Urothelium cell line (cell line): ENCODE measurements at places on chromosomes 3 and 15.

- DNase-seq, result peak; percentile 61
Observed at GRCh38 chr3:38521391-38521987, 25.3 kb downstream of the EXOG start.

GRCh38 chr15:61064651-61065050, 164.5 kb downstream of the RORA start:
- DNase-seq, result peak; percentile 42

GRCh38 chr3:105444725-105445124, 78.0 kb downstream of the ALCAM start:
- no peak for DNase-seq

DNA sequence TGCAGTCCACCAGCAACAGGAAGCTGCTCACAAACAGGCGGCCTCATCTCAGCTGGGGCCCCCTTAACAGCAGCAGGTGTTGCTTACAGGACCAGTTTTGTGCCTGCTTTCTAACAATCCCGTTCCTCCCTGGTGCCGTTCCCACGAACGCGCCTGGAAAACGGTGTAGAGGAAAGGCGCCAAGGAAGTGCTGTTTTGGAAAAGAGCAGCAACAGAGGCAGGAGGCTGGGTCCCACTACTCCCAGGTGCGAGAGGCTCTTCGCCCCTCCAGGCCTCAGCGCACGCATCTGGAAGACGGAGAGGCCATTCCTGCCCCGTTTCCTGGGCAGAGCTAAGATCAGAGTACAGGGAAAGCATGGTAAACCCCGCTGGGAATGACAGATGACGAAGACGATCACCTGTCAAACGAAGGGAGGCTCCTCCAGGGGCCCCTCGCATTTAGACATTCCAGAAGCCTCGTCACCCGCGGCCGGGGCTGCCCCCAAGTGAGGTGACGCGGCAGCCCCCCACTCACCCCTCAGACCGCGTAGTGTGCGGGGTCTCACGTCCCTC, 603 bp downstream of the SCAPER start:
- DNase-seq, result peak; percentile 53

DNA sequence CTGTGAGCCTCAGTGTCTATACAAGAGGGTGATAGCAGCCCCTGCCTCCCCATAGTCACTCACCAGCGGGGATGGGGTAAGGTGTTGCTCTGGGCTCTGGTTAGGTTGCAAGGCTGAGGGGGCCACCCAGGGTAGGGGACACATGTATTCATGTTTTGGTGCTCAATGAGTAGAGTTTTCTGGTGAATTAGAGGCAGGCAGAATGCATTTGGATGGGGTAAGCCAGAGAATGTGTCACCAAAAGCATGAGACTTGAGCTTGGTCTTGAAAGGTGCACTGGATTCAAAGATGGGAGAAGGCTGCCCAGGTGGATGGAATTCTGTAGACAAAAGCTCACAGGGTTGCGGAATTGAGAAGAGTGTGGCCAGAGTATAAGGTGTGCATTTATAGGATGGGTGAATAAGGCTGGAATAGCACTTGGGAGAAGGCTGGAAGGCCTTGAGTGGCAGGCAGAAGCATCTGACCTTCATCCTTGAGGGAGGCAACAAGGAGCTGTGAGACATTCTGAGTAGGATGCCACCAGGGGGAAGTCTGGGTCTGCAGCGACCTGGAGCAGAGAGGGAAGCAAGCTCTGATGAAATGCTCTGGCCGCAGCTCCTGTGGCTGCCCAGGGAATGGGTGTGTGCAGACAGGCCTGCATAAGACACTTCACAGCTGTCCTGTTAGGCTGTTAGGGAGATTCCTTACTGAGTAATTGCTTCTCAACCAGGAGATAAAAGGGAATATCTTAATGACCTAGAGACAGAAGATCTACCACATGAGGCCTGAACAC, 149.6 kb downstream of the CHDH start:
- no peak for DNase-seq

- no peak for DNase-seq
Observed at GRCh38 chr3:119301662-119302061, 7.5 kb downstream of the ARHGAP31 start.

DNA sequence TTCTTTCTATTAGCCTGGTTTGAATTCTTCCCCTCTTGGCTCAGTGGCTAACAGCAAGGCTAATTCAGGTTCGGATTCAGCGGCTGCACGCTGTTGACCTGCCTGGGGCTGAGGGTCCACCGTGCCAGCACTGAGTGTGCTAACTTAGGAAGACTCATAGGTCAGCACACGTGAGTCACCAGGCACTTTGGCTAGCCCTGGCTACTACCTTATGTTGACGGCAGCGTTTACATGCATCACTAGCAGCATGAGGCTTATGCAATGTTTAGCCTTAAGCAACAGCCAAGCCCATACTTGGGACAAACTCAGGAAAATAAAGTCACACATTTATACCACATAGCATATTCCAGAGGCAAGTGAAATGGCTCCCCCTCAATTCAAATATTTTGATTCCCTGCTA, 137.7 kb downstream of the RAB11A start:
- DNase-seq, result no peak

GRCh38 chr15:61063875-61064320, 165.2 kb downstream of the RORA start:
- peak; percentile 21 for DNase-seq

GRCh38 chr15:65414841-65415621, 7.7 kb downstream of the IGDCC4 start:
- no peak for DNase-seq

DNA sequence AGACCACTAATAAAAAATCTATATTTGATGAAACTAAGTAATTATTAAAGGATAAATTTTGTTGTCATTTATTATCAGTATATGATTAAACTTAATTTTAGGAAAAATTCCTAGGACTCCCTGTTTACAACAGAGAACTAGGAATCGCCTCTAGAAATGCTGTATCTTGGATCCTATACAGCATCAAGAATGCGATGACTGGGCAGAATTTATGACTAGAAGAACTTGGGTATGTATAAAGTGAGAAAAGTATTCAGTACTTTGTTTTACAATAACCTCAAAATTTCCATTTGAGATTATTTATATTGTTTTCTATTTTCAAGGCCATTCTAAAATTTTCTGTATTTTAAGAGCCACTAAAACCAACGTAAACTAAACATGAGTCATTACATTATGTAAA, 82.3 kb upstream of the AGTR1 start:
- no peak for DNase-seq

DNA sequence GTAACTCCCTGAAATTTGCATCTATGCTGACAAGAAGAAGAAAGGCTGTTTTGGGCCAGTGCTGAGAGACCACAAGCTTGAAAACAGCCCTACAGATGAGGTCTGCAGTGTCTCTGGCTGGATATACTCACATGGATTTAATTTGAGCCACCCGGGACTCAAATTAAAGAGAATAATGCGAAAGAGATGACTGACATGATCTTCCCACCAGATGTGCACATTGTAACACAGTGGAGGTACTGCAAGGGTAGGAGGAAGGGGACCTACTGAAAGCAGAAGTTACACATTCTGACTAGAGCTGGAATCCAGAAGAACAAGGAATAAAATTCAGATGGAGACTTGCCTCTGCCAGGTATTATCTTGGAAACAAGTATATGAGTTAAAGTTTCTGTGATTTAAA, 728.3 kb upstream of the SGO1 start:
- no peak for DNase-seq

GRCh38 chr3:65837604-65838003, 201.1 kb downstream of the MAGI1 start:
- DNase-seq, result no peak

- DNase-seq, result peak; percentile 13
Observed at GRCh38 chr3:87207460-87207859, 19.6 kb upstream of the CHMP2B start.

DNA sequence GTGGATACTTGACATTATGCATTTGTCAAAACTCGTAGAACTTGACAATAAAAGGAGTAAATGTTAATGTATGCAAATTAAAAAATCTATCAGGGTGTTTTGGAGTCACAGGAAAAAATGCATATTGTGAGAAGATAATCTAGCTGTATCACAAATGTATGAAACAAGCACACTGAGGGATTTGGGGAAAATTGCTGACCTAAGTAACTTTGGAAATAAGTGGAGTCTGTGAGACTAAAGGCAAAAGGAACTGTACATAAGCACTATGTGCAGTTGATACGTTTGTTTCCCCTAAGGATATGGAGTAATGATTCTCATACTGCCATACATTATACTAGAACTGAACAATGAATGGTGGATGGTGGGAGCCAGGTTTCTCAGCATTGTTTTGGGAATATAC, 43.2 kb upstream of the WDR72 start:
- no peak for DNase-seq

GRCh38 chr3:24740326-24740725, 245.7 kb upstream of the THRB start:
- no peak for DNase-seq

GRCh38 chr3:10693457-10693856, 122.6 kb upstream of the SLC6A11 start:
- DNase-seq, result no peak

GRCh38 chr3:178324356-178324755, 211.9 kb upstream of the KCNMB2 start:
- no peak for DNase-seq

DNA sequence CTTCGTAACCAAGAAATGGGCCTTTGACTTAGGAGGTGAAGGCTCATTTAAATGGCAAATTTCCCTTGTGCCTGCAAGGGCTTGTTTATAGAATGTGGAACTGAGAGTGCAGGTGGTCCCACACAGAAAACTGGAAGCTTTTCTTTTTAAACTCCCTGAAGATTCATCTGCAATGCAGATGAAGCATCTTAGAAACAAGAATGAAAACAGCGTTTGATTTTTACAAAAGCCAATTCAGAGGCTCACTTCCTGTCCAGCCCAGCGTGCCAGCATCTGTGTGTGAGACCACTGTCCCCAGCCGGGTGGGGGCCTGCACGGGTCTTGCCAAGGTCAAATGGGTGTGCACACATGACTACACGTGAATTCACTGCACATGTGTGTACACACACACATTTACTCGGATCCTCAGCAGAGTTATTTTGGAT, 94.7 kb downstream of the LINGO1 start:
- DNase-seq, result no peak
